Left renal cortex interstitium (tissue), 4 donors: ENCODE measurements at places on chromosomes 4 and X. TPM values are rescaled to one million over a fixed set of nuclear protein-coding genes. Genes with fewer than 3 reads are reported as not detected.

The HTN3 gene
- not detected for polyA plus RNA-seq

The FOXP3 gene
- polyA plus RNA-seq: 1.0 TPM

The PRSS12 gene
- polyA plus RNA-seq: 6.0 TPM

The LPAR4 gene
- polyA plus RNA-seq: 16.9 TPM

DNA sequence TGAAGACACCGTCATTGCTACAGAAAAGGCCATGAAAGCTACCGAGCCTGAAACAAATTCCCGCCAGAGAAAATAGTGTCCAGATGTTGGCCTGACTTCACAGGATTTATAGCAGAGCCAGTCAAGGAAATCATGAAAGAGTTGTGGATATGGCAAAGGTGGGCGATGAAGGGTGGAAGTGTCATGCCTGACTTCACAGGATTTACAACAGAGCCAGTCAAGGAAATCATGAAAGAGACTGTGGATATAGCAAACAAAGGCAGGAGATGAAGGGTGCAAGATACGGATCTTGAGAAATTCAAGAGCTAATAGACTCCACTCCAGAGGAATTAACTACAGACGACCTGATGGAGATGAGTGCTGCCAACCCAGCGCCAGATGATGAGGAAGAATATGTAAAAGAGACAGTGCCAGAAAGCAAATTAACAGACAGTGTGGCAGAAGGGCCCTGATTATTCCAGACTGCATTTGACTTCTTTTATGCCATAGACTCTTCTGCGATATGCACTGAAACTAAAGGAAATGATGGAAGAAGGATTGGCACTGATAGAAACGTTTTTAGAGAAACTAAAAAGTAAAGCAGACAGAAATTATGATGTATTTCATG is 17.2 kb downstream of the TRMT44 start:
- no peak for DNase-seq

DNA sequence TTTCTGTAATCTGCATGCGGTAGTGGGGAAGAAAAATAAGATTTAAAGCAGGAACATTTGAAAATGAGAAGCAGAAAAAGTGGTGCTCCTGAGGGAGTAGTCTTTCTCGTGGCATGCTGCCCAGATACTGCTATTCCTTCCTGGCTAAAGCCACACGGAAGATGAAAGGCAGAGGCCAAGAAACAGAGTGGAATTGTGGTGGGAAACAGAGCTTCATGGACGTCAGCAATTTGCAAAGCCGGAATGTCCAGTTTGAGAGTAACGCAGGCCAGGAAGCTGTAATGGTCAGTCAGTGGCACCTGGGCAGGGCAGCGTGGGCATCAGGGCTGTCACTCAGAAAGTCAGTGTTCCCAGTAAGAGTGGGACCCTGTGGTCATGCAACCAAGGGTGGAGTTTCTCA is 63.7 kb upstream of the FMR1 start:
- DNase-seq: no peak

DNA sequence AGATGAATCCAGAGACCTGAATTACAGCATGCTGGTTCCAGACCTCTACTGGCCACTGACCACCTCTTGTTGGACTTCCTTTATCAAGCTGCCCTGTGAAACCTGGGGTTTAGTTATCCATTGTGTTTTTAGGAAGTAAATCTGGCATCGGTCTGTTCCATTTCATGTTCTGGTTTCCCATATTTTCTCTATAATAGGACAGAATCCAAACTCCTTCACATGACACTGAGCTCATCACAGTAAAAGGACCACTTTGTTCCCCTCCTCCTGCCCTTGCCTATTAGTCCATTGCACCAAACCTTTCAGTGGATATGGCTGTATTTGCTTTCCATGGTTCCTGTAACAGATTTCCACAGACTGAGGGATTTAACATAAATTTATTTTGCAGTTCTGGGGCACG is 4.0 kb downstream of the MFAP3L start:
- DNase-seq: no peak

DNA sequence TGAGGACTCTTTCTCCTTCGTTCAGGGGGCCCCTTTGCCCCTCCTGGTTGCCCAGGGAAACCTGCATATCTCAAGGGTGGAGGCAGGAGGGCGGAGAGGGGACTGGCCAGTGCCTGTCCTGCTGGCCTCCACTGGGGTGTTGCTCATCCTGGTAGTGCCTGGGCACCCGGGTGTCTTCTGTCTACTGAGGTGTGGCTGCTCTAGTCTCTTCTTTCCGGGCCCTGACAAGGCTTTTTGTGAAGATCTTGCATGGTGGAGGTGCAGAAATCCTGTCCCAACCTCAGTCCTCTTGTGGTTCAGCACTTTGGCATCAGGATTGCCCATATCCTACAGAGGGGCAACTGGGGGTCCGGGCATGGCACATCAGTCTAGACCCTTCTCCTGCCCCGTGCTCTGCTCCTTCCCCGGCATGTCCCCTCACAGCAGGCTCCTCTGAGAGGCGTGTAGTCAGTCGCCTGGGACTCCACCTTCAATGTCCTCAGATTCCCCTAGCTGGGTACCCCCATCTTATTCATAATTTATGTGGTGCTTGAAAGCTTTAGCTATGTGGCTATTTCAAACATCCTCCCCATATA is 1.9 kb downstream of the CCDC110 start:
- no peak for DNase-seq
